ENCODE measurements at places on chromosomes 12 and 14. TPM values are rescaled to one million over a fixed set of nuclear protein-coding genes. Genes with fewer than 3 reads are reported as not detected.

GRCh38 chr12:38728894-38729293 is 176.5 kb downstream of the CPNE8 start:
- no peaks in the 10 kb centered on the region for H3K27me3 ChIP-seq
- no peaks in the 10 kb centered on the region for H3K36me3 ChIP-seq
- H3K27ac ChIP-seq = no peak overlapping the region
- no peak overlapping the region for H3K4me3 ChIP-seq
- H3K4me1 ChIP-seq = no peaks in the 10 kb centered on the region

DNA sequence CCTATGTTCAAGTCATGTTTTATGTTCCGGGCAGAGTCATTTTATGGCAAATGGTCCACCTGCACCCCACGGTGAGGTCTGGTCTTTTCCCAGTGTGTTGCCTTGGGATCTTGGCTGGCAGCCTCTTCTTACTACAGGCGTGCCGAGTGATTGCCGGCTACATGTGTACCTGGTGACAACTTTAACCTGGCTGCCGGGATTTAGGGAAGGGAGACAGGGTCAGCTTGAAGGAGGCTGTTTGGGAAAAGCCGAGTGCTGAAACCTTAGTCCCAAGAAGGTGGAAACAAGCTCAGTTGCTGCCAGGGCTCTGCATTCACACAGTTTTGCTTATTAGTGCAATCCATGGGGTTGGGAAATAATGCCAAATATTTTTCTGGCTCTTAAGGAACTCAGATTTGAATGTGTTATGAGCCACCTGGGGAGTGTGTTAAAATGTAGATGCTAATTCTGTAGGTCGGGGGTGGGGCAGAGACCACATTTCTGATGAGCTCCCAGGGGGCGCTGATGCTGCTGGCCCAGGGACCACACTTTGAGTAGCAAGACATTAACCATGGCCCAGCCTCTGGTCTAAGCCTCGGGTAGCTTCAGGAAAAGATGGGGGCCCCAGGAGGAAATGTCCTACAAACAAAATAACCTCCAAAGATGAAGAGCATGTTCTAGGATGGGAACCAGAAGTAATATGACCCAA is 179.6 kb downstream of the TBX5 start:
- H3K36me3 ChIP-seq = no peaks in the 10 kb centered on the region
- DNase-seq = no peak
- no peak overlapping the region for H3K4me3 ChIP-seq

DNA sequence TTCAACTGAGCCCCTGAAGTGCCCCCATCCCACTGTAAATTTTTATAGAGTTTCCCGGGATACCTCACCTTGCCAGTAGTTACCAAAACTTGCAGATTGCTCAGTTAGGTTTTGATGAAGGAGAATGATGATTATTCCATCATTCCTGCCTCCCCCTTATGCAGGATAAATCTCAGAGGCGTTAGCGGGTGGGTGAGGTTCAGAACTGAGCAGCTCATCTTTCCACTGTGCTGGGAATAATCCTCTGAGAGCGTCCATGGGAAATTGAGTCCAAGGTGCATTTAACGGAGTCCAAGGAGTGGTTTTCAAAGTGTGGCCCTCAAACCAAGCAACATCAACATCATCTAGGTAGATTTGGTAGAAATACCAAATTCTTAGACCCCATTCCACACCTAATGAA is 18.7 kb downstream of the ACSM4 start:
- no peak overlapping the region for H3K4me3 ChIP-seq
- H3K27me3 ChIP-seq = no peaks in the 10 kb centered on the region
- H3K27ac ChIP-seq = no peak overlapping the region

- no peaks in the 10 kb centered on the region for H3K27me3 ChIP-seq
- no peaks in the 10 kb centered on the region for H3K4me1 ChIP-seq
- no peak overlapping the region for H3K27ac ChIP-seq
- no peaks in the 10 kb centered on the region for H3K36me3 ChIP-seq
- DNase-seq = peak; percentile 22
Observed at GRCh38 chr12:66901138-66901932, 222.5 kb upstream of the GRIP1 start.

DNA sequence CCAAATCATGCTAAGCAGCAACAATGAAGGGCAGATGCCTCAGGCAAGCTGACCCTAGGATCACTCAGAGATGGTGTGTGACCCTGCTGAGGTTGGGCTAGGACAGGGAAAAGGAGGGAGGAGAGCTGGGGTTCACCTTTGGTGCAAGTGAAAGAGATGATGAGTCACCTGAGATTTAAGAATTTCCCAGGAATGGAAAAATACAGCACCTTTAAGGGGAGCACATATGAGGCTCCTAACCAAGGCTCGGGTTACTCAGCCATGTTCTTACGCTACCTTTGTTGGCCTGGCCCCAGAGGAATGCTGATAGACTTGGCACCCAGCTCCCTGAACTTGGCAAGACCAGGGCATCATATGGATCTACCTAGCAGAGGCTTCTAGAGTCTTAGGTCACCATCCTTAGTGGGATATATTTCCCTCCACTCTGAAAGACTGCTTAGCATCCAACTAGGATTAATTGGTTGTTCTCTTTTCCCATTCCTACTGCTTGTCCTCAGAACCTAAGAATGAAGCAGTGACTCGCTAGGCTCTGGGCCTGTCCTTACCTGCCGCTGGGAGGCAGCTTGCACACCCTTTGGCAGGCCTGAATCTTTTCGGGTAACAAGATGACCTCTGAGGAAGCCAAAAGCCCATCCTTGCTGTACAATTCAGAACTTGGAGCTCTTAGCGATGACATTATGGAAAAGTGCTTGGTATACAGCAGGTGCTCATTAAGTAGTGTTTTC is 4.0 kb upstream of the NAA25 start:
- DNase-seq = peak; percentile 85
- H3K27ac ChIP-seq = peak overlapping the region; percentile 51
- no peak overlapping the region for H3K4me3 ChIP-seq
- peaks cover 27% of the 10 kb centered on the region for H3K4me1 ChIP-seq
- no peaks in the 10 kb centered on the region for H3K36me3 ChIP-seq

- no peaks in the 10 kb centered on the region for H3K36me3 ChIP-seq
- DNase-seq = no peak
- no peak overlapping the region for H3K27ac ChIP-seq
- no peak overlapping the region for H3K4me3 ChIP-seq
- no peaks in the 10 kb centered on the region for H3K27me3 ChIP-seq
Observed at GRCh38 chr12:106522708-106523107, 60.1 kb upstream of the RFX4 start.

DNA sequence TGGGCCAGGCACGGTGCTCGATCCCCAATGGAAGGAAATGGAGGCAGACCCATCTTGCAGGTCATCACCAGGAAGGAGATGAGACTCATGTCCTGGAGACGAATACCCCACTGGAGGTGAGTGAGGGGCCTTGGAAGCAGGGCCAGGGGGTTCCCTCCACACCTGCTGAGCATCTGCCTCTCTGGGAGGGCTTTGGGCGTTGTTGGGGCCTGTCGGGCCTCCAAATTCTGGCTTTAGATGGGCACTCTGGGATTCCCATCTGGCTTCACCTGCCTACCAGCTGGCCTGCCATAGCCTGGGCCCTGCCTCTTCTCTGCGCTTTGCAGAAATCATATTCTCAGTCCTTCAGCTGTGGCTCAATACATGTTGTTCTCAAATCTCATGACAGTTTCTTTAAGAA is 13.9 kb downstream of the RTL1 start:
- no peaks in the 10 kb centered on the region for H3K4me1 ChIP-seq
- H3K27me3 ChIP-seq = no peaks in the 10 kb centered on the region
- no peak overlapping the region for H3K27ac ChIP-seq
- no peak overlapping the region for H3K4me3 ChIP-seq
- H3K36me3 ChIP-seq = no peaks in the 10 kb centered on the region
- peak; percentile 8 for DNase-seq

DNA sequence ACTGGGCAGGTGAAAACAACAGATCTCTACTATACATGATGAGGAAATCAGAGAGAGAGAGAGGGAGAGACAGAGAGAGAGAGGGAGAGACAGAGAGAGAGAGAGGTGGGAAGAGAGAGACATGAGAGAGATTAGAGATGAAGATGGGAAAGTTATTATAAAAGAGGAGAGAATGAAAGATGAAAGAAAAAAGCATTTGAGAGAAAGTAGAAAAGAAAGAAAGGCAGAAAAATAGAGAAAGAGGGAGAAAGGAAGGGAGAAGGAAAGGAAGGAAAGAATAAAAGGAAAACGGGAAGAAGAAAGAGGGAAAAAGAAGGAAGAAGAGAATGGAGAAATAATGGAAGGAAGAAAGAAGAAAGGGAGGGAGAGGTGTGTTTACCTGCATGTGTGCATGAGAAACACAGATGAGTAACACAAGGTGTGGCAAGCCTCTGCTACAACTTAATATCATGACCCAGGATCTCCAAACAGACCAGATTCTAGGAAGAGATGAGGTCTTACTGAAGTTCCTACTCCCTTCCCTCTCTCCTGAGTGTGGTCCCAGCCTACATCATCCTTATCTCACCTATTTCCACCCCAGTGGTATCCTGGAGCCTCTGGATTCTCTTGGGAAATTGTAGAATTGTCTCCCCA is 176.3 kb downstream of the C12orf75 start:
- H3K27me3 ChIP-seq = no peaks in the 10 kb centered on the region
- no peaks in the 10 kb centered on the region for H3K4me1 ChIP-seq
- DNase-seq = no peak
- no peak overlapping the region for H3K27ac ChIP-seq
- H3K4me3 ChIP-seq = no peak overlapping the region
- no peaks in the 10 kb centered on the region for H3K36me3 ChIP-seq

Gene PLA2G1B
- total RNA-seq = not detected

Gene SLC10A1
- total RNA-seq = not detected

Gene TSPAN19
- 12.3 TPM for total RNA-seq

All from stomach (tissue), 19 donors.